Astrocyte of the cerebellum (primary cell): ENCODE measurements at places on chromosomes 1 and 21.
A peak's percentile ranks its signal among the peaks of the same experiment; 100 is the strongest.

DNA sequence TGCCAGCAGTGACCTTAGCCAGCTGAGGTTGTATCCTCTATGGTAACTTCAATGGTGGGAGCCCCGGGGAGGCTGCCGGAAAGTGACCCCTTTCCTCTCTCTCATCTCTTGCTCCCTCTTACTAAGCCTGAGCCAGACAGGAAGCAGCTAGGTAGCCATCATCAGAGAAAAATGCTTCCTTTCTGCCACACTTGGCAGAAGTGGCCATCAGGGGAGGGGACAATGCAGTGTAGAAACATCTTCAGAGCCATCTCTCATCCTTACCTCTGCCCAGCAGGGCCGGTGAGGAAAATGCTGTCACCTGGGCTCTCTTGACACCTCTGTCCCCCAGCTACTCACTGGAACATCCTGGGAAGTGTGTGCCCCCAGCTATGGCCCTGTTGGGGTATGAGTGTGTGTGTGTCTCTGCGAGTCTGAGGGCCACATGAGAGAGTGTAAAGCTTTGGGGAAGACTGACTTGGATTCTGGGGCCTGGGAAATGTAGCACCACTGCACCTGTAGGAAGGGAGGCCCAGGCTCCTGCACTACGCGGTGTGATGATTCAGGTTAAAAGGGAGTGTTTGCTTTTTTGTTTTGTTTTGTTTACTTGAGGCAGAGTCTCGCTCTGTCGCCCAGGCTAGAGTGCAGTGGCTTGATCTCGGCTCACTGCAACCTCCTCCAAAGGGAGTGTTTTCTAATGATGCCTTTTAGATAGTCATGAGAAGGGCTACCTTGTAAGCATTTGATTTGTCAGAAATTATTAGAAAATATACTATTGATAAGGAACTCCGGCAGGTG is 48.7 kb upstream of the CNTN2 start:
- no peak for DNase-seq

GRCh38 chr1:200877839-200878551 is 5.2 kb downstream of the GPR25 start:
- no peak for DNase-seq

GRCh38 chr1:41800311-41800829 is 118.4 kb downstream of the HIVEP3 start:
- DNase-seq = no peak

DNA sequence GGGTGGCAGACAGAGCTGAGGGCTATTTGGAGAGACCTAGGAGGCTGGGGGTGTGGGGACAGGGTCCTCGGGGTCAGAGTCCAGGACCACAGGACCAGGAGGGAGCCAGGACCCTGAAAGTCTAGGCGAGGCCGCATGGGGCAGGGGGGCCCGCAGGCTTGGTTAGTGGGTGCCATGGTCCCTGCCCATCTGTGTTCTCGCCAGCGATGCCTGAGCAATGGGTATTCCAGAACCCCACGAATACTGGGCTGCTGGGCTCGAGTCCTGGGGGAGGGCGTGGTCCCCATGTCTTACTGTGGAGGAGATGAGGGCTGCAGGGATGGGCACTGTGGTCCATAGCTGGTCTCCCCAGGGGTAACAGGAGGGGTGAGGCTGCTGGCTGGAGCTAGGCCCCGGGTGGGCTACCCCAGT is 2.0 kb downstream of the KRTAP10-6 start:
- no peak for DNase-seq

DNA sequence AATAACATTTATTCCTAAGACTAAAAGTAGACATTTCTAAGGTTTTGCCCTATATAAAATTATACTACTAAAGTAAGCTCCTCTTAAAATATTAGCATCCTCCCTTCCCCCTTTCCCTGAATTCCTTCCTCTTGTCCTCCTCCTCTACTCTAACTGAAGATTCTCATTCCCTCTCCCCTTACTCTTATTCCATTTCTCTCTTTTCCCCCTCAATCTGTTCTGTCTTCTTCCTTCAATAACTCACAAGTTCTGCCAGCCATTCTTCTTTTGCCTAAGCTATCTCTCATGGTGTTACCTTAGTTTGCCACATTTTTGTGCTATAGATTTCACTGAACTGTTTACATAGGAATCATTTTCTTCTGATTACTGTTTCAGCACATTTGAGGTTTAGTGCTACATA is 10.7 kb downstream of the LRIF1 start:
- no peak for DNase-seq

DNA sequence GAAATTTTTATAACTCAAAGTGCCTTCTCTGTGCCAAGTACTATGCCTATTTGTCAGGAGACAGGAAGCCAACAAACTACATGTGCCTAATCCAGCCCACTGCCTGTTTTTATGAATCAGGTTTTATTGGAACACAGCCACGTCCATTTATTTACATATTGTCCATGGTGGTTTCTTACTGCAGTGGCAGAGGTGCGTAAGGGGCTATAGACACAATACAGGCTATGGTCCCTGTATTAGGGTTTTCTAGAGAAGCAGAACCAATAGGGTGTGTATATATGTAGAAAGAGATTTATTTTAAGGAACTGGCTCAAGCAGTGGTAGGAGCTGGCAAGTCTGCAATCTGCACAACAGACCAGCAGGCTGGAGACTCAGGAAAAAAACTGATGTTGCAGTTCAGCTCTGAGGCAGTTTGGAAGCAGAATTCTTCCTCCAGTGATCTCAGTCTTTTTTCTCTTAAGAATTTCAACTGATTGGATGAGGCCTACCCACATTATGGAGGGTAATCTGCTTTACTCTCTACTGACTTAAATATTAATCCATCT is 15.4 kb downstream of the PPIE start:
- DNase-seq = peak; percentile 13

- no peak for DNase-seq
These were observed 1.5 kb downstream of the QSOX1 start for GRCh38 chr1:180156201-180156600.

DNA sequence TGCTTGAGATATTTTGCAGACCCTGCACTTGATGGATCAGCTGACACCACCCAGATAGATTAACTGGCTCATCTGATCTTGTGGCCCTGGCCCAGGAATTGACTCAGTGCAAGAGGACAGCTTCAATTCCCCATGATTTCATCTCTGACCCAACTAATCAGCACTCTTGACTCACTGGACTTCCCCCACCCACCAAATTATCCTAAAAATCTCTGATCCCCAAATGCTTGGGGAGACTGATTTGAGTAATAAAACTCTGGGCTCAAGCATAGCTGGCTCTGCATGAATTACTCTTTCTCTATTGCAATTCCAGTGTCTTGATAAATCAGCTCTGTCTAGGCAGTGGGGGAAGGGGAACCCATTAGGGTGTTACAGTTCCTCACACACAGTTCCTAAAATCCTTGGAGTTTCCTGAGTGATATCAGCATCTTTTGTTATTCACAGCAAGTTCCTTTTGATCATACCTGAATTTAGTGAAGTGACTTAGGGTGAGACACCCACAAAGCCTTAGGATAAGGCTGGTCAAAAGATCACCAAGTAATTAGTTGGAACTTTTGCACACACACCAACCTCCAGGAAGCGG is 104.2 kb downstream of the COP1 start:
- DNase-seq = no peak

GRCh38 chr21:37987668-37988067 is 71.4 kb upstream of the KCNJ6 start:
- DNase-seq = no peak

- no peak for DNase-seq
These were observed 34.9 kb upstream of the PTGFRN start for GRCh38 chr1:116874733-116875249.

DNA sequence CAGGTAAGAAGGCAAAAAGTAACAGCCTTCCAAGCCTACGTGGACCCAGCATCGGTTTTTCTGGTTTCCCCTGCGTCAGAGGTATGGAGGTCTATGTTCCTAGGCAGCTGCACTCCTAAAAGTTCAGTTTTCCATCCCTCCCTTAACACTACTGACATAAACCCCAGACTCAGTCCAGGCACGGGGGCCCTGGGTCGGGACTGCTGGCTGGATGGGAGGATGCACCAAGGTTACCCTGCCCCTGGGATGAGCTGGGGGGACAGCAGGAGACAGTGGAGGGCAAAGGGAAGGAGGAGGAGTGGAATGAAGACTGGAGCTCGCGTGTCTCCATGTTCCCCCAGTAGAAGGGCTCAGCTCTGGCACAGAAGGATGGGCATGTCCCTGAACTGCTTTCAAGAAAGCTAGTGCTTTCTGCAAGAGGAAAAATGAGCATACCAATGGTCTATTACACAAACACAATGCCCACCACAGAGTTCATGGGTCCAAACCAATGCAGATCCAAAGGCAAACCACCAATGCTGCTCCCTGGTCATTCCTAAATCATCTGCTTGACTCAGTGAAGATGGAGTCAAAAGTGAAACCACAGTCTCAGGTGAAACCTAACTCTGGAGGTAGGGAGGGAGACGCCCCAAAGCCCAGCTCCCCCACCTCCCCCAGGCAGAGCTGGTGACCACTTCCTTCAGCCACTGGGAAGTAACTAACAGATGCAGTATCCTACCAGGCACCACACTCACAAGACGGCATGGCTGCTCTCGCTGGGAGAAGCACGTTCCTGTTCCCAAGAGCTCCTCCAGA is 54.9 kb downstream of the CD46 start:
- peak; percentile 34 for DNase-seq

DNA sequence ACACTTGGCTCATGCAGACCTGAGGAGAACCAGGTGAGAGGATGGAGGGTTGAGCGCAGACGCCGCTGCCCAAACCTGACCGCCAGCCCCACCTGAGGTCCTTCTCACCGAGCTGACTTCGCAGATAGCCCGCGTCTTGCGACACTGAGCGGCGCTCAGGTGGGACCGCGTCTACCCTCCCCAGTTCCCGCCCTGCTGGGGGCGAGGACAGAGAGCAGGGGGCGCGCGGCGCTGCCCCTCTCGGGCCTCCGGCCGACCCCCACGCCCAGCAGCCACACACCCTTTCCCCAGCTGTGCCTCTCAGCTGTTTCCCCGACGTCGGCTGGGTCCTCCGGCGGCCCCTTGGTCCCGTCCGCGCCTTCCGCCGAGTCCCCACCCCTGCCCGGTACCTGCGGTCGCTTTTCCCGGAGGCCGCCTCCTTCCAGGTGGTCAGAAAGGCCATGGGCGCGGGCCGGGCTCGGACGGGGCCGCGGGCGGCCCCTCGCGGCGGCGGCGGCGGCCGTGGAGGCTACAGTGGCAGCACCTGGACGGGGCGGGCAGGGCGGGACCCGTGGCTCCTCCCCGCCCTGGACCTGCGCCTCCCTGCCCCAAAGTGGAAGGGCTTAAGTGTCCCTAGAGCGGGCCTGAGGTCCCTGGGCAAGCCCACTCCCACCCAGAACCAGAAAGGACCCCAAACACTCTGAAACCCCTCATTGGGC is 14.4 kb upstream of the TTC39A start:
- DNase-seq = no peak

GRCh38 chr1:109214695-109215623 is 1.2 kb downstream of the SARS1 start:
- peak; percentile 49 for DNase-seq

- no peak for DNase-seq
These were observed 77.2 kb downstream of the PTPRC start for GRCh38 chr1:198716051-198716450.

- no peak for DNase-seq
These were observed 62.5 kb downstream of the MORN1 start for GRCh38 chr1:2328676-2329455.

GRCh38 chr1:6090996-6091822 is 45.5 kb downstream of the KCNAB2 start:
- no peak for DNase-seq

DNA sequence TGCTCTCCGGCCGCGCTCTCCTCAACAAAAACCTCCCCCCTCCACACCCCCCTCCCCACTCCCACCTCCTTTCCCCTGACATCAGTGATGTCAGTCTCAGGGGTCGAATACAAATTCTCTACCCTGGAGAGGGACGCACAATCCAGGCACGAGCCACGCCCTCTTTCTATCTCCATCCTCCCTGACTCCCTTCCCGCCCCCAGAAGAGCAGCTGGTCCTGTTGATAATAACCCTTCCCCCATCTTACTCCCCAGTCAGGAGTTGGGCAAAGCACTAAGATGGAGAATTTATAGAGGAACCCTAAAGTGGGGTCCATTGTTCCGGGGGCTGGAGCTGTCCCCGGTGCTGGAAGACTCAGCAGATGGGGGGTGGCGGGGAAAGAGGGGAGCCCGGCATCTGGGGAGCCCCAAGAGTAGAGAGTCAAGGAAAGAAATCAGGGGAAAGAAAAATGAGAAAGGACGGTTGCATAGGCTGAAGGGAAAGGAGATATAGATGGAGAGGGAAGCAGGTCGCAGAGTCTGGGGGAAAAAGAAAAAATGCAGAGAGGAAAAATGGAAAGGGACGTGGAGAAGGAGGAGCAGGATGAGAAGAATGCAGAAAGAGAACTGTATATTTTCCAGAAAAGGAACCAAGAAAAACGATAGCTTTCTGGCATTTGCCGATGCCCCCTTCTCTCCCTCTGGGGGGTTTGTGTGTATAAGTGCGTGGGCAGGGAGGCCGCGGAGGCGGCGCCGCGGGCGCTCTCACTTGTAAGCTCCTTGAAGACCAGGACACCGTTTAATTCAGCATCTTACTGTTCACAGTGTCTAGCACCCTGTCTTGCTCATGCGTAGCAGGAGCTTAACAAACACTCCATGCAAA is at the start of gene CELF3:
Gene CELF3 (minus strand): TSS at position 33 of the 861 bp plus-strand sequence. CDS start 783 bp downstream, outside the sequence.
- DNase-seq = no peak

DNA sequence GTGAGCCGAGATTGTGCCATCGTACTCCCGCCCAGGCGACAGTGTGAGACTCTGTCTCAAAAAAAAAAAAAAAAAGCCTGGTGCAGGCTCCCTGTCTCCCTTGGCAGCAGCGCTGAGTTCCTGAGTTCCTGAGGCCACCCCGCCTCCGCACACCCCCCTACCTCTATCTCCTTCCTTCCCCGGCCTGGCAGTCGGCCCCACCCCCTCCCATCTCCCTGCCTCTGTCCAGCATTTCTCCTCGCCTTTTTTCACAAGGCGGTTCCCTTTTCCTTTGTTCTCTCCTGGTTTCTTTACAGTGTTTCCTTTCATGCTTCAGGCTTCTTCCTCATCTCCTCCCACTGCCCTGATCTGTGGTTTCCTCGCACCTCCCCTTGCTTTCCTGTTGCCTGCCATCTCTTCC is 2.7 kb downstream of the RORC start:
- DNase-seq = peak; percentile 12

DNA sequence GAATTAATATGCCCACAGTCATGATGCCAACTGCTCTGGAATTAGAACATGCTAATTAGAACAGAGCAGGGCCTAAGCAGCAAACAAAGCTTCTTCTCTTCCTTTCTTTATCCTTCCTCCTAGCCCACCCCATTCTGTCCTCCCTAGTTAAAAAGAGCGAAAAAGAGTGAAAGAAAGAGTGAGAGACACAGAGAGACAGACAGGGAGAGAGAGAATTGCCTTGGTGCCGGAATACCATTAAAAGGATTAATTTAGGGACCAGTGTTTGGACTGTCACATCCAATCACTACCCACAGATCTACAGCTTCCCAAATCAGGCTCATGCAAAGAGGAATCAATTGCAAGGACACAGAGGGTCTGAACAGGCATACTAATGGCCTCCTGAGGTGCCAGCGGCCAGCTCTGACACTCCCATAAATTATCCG is 7.0 kb downstream of the ERI3 start:
- DNase-seq = no peak

- DNase-seq = no peak
These were observed 206.0 kb upstream of the HMCN1 start for GRCh38 chr1:185528084-185528676.

- DNase-seq = no peak
These were observed 1415.9 kb downstream of the PLA2G4A start for GRCh38 chr1:188244681-188245080.
